ENCODE measurements at places on chromosomes 1 and 21.

DNA sequence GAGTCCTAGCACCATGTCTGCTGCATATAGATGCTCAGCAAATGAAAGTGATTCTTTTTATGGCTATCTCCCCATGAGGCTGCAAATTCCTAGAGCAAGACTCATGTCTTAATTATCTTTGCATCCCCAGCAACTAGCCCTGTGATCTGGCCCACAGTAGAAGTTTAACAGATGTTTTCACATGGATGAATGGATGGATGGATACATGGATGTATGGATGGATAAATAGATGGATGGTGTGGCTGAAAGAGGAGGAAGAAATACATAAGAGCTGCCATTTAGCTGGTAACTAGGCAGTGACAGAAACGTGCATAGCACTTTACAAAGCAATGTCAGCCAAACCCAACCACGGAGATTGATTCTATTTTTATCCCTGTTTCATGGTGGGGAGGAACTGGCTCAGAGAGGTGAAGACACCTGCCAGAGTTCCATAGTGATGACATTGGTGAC is 32.7 kb upstream of the ZBTB40 start:
- peak; percentile 75 for DNase-seq

GRCh38 chr1:27658951-27659496 is 13.0 kb downstream of the IFI6 start:
- no peak for DNase-seq

DNA sequence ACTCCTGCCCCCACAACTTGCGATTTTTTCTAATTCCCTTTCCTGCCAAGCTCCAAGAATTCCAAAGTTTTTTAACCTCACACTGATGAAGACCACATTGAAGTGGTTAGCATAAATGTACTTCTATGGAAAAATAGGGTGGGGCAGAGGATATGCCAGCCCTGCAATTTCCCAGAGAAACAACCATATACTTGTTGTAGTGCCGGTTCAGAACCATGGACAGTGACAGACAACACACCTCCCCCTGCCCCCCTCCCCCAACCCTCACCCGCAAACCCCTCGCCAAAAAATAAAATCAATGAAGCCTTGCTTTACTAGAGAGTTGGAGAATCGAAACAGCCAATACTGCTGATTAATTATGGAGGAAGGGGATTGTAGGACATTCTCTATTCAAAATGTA is 109.5 kb upstream of the GRIK3 start:
- no peak for DNase-seq

GRCh38 chr1:3604468-3604974 is 6.8 kb downstream of the MEGF6 start:
- no peak for DNase-seq

GRCh38 chr1:77797991-77798390 is 18.5 kb downstream of the MIGA1 start:
- DNase-seq = no peak
